ENCODE measurements at places on chromosomes 16 and 17.
A peak's percentile ranks its signal among the peaks of the same experiment; 100 is the strongest.

- DNase-seq = no peak
Measured at GRCh38 chr16:534856-535445, 7.4 kb downstream of the CAPN15 start.

- no peak for DNase-seq
Measured at GRCh38 chr17:6514371-6514770, 42.0 kb downstream of the PITPNM3 start.

- no peak for DNase-seq
Measured at GRCh38 chr16:74111456-74111982, 185.1 kb upstream of the PSMD7 start.

DNA sequence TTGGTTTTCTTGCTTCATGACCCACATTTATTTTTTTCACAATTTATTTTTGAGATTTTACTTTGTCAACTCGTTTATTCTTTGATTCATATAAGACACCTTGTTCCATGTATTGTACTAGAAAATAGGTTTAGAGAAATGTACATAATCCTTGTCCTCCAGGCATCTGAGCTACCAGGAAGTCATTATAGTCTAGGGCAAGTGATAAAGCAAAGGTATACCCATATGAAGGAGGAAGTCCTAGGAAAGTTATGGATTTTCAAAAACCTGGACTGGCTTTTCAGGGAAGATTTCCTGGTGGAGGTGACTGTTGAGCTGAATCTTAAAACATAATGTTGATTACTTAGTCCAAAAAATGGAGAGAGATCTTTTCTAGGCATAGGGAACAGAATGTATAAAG, 98.8 kb upstream of the SHISA6 start:
- no peak for DNase-seq

- DNase-seq = no peak
Measured at GRCh38 chr16:87451563-87452210, 41.1 kb downstream of the ZCCHC14 start.

DNA sequence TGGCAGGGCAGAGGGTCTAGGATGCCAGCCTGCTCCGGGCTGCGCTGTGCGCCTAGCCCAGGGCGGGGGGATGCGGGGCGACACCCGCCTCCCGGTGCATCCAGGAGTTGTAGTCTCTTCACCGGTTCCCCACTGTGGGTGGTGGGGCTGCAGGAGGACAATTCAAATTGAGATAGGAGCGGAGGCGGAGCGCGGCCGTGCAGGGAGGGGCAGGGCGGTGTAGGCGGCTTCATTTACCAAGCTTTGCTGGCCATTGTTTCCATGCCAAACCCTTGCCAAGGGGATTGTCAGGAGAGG, 2047.4 kb downstream of the TP53TG3F start:
- DNase-seq = no peak

GRCh38 chr16:29959293-29959692, 2.6 kb upstream of the TMEM219 start:
- DNase-seq = no peak

- peak; percentile 88 for DNase-seq
Measured at GRCh38 chr16:56743840-56744239, 13.9 kb downstream of the NUP93 start.

GRCh38 chr16:30009990-30010843, 610 bp downstream of the DOC2A start:
- no peak for DNase-seq

Measured in EH (cell line).